Activated CD4-positive, alpha-beta memory T cell treated with anti-CD3 and anti-CD28 coated beads, Interleukin-2, amount 10 ng/mL, durations not matched to agents 7 days and 5 days (primary cell): ENCODE measurements at places on chromosomes 2 and 18.

GRCh38 chr2:235610696-235611257 lies 116.9 kb downstream of the AGAP1 start:
- DNase-seq: no peak

GRCh38 chr2:17827316-17827715 lies 11.1 kb downstream of the MSGN1 start:
- DNase-seq: no peak

DNA sequence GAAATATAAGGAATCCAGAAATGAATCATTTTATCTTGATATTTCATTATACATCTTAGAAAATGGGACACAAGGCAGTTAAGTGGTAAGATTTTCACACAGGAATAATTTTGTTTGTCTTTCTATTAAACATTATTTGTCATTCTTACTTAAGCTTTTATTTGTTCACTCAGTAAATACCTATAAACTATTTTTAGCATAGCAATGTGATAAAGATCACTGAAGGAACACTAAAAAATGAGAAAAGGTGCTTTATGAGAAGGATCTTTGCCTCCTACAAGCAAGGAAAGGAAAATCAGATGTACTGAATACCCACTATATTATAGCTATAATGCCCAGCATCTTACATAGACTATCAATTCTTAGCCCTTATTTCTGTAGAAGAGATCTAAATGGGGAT lies 176.2 kb upstream of the NYAP2 start:
- DNase-seq: no peak

GRCh38 chr2:74440378-74441169 lies 1.2 kb downstream of the RTKN start:
- DNase-seq: peak; percentile 42

- no peak for DNase-seq
These were observed 31.1 kb upstream of the EPC2 start for GRCh38 chr2:148613231-148614013.

- no peak for DNase-seq
These were observed 158.4 kb downstream of the RNF152 start for GRCh38 chr18:61734396-61734795.

DNA sequence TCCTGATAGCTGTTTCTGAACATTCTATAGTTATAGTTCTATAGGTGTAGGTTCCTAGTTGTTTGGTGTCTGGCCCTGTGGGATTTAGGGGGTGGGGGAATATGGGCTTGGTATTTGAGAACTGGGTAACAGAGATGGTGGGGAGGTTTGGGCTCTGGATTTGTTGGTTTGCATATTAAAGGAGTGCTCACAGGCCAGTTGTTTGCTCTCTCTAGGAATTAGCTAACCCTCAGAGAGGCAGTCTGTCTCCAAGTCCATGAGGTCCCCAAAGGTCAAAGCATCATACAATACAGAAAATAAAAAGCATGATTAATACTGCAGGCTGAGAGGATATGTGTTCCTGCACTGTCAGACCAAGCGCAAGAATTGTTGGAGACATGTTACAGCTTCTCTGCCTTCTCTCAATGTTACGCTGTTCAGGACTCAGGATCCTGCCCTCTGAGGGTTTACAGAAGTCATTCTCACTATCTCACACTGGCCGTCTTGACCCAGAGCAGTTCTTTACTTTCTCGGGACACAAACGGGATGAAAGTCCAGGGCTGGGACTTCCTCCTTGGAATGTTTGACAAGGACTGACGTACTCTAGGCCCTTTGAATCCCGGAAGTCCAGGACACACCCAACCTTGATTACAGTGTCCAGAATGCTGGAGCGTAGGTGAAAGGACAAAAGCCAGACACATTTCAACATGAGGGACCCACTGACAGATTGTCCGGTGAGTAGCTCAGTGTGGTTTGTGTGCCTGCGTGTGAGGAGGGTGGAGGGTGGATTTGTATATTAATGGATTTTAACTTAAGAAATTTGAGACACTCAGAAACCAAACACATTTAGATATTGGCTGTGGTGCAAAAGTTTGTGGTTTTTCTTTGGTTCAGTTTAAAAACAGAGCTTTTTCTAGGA lies at the start of gene NOSTRIN:
Gene NOSTRIN (plus strand): TSS at position 677 of the 898 bp plus-strand sequence. CDS start 10 bp downstream, at position 687.
- DNase-seq: no peak

DNA sequence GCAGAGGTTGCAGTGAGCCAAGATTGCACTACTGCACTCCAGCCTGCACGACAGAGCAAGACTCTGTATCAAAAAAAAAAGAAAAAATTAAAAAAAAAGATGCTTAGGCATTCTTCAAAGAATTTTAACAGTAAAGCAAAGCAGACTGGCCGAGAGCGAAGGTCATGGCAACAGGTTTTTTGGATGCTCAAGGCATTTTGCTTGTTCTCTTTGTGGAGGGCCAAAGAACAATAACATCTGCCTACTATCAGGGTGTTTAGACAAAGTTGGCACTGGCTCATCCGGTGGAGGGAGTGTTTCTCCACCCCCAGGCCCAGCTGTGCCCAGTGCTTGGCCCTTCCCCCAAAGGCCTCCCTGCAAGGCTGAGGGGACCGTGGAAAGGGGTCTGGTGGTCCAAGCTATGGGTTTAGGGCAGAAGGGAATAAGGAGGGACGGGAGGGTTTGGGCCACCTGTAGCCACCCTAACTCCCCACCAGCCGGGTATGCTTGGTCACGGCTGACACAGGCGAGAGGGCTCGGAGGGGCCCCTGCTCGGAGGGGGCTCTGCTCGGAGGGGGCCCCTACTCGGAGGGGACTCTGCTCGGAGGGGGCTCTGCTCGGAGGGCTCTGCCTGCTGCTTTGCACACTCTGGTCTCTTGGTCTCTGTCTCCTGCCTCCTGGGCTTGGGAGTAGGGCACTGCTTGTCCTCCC lies 26.7 kb upstream of the ALLC start:
- DNase-seq: no peak

- DNase-seq: no peak
These were observed 45.3 kb upstream of the CTLA4 start for GRCh38 chr2:203822240-203822639.

DNA sequence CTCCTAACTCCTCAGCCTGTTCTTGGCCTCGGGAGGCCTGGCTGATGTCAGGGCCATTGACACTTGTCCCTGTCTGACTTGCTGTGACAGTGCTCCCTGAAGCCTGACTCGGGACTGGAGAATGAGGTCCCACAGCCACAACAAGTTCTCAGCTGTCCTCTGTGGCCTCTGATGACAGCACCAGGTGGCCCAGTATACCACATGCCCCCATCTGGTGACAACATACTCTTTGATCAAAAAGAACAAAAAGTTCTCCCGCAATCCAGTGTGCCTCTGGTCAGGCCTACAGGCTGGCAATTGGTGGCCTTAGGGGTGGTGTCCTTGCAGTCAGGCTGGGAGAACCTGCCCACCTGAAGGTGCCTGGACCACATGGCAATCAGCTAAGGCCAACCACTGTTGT lies 102.6 kb downstream of the SEPTIN10 start:
- DNase-seq: no peak

GRCh38 chr2:105864262-105864661 lies 119.5 kb downstream of the NCK2 start:
- DNase-seq: no peak

DNA sequence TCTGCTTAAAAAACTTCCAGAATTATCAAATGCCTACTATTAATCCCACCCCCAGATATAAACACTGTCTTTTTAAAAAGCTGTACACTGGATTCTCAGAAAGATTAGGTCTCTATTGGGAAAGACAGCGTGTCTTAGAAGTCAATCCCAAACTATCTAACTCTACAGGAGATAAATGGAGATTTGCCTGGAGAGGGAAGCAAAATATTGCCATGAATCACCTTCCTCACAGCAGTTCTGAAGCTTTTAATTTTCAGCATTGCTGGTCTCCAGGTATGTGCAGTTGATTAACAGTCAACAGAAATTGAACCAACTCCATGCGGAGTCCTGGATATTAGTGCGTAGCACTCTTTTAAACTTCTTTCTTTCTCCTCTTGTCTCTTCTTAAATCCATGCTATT lies 122.2 kb downstream of the DSC3 start:
- DNase-seq: no peak

DNA sequence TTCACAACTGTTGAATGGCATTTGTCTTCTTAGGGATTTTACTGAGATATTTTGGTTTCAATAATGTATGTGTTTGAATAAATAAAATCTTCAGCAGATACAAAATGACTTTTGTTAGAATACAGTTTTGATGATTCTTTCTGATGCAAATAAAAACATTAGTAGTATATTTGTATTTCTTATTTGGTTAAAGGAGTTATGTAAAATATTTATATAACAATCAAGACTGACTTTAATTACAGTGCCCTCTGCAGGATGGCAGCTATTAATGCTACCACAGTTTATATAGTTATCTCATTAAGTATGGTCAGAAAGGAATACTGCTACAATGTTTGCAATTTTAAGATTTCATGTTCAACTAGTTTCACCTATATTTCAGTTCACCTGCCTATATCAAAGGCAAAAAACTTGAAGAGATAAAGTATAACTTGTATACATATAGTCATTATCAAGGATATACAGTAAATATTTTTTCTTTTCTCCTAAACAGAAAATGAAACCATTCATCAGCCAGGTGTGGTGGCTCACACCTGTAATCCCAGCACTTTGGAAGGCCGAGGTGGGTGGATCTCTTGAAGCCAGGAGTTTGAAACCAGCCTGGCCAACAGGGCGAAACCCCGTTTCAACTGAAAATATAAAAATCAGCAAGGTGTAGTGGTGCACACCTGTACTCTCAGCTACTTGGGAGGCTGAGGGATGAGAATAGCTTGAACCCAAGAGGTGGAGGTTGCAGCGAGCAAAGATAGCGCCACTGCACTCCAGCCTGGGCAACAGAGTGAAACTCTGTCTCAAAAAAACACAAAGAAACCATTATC lies 19.8 kb downstream of the ARL5A start:
- no peak for DNase-seq

DNA sequence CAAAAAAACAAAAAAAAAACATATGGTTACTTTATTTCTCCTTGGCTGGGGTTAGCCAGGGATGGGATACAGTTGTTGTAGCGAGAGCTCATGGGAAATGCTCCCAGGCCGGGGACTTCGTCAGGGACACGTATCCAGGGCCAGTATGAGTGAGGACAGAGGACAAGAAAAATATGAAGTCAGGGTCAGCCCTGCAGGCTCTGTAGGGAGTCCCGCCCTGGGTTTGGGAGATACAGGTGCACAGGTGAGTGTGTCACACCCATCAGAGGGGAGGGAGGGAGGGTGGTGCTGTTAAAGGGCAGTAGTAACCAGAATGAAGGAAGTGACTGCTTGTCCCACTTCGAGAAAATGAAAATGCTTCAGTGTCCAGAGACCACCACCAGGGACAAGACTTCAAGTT lies 55.6 kb upstream of the RBM44 start:
- DNase-seq: no peak

DNA sequence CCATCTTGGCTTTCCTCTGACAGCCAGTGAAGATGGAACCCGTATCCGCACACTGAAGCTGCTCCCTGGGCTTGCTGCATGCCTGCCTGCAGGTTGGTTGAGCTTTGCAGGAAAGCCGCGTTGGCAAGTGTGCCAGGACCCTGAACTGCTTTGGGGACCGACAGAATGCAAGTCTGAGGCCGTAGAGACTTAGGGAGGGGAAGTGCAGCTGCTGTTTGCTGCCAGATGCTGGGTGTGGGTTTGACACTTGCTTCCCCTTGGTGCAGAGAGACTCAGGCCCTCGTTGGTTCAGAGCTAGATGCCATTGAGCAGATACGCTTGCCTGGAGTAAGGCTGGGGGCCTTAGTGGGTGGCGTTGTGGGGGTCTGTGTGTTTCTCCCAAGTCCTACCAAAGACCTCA lies 13.1 kb upstream of the PHLPP1 start:
- no peak for DNase-seq

- DNase-seq: no peak
These were observed 1887.8 kb upstream of the CELF4 start for GRCh38 chr18:39453356-39453755.

DNA sequence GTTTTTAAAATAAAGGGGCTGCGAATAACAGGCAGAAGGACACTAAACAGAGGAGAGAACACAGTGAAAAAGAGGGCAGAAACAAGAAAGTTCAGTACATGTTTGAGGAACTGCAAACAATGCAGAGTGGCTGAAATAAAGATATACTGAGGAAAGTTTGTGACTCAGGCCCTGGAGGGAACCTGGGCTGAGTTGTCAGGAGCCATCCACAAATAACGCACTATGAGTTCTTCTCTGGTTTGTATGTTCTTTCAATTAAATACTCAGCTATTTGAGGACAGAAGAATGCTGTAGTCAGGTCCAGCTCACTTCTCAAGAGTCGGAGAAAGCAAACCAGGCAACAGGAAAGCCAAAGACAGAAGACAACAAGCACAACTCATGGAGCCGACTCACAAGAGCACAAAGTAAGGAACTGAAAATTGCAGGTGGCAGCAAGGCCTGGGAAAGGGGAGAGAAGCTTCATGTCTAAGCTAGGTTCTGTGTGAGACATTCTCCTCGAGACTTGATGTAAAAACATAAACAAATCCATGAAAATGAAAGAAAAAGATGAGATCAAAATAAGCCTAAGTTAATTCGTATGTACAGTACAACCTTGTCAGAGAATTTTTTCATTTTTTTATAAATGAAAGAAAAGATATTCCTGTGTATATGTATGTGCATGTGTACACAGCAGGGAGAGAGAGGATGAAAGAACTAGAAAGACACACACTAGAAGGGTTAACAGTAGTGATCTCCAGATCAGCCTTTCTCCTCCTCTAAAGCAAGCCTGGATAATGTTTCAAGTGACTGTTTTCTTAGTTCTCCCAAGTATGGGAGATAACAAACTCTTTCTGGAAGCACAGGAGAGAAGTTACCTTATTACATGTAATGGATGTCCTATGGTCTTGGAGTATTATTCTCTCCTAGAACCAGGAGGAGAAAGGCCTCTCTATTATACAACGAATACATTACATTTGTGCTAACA lies 41.5 kb downstream of the CHN1 start:
- DNase-seq: no peak

GRCh38 chr2:39114771-39115170 lies 6.1 kb downstream of the SOS1 start:
- DNase-seq: no peak

- no peak for DNase-seq
These were observed 58.2 kb downstream of the SLC16A14 start for GRCh38 chr2:230010501-230010900.

DNA sequence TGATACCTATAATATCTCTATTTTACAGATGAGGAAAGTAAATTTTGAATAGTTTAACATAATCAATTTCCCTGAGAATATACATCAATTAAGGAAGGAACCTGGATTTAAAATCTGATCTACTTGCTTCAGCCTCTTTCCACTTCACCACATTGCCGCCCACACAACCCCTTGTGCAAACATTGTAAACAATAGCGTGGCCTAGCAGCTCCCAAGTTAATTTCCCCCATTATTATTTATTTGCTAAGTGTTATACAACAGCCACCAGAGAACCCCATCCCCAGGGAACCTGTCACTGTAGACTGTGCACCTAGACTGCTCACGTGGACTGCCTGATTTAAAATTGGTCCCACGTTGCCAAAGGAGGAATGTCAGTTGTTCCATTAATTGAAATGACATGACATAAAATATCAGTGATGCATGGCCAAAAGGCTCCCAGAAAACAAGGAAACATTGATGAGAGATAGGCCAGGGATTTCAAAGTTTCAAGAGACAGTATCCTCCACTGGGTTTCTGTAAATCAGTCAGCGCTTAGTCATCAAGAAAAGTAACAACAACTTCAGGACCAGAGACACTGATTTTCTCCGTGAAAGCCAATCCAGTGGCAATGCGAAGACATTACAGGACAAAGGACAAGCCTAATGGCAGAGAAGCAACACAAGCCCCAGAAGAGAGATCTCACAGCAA lies 41.3 kb downstream of the SCG2 start:
- no peak for DNase-seq
